ENCODE measurements at places on chromosomes 16 and 17. TPM values are rescaled to one million over a fixed set of nuclear protein-coding genes. Genes with fewer than 3 reads are reported as not detected.

TRPV2 gene
- 1.1 TPM for total RNA-seq

TBC1D3G gene
- total RNA-seq, result not detected

KRT31 gene
- total RNA-seq, result not detected

GNGT2 gene
- total RNA-seq, result 0.42 TPM

GRCh38 chr16:69324585-69325253 lies 5.7 kb downstream of the PDF start:
- no peak for DNase-seq

- DNase-seq, result peak; percentile 56
Measured at GRCh38 chr16:8572919-8573724, 17.2 kb downstream of the TMEM114 start.

- DNase-seq, result peak; percentile 41
Measured at GRCh38 chr16:17556276-17557052, 85.7 kb upstream of the XYLT1 start.

DNA sequence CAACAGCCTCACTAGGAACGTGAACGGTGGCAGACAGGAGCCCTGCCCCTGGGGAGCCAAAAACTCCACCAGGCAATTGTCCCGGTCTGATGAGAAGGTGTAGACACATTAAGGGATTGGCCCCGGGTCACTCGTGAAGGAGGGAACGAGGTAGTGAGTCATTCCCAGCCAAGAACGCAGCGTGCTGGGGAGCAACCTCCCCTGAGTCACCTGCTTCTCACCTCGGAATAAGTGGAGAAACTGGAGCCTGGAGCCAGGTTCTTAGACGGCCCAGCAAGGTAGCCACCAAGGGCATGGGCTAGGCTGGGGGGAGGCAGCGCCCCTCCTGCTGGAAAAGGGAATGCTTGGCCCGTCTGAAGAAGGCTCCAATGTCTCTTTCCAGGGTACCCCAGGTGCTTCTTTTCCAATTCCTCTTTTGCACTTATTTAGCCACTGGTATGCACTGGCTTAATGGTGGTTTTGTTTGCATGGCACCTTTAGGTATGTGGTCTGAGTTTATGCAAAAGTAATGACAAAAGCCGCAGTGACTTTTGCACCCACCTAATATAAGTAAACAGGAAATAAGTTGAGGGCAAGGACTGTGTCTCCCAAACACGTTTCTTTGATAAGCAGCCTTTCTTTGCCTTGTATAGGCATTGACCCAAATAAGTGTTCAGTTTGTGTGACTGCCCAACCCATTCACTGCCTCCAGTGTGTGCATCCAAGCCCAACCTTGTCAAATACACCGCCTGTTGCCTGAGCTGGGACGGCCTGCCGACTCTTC lies 1.8 kb upstream of the HELZ start:
- DNase-seq, result peak; percentile 74

- no peak for DNase-seq
Measured at GRCh38 chr16:64174327-64174726, 947.5 kb downstream of the CDH11 start.

- peak; percentile 70 for DNase-seq
Measured at GRCh38 chr16:65121870-65122723, at the start of gene CDH11. Gene CDH11 (minus strand): TSS chr16:65122063. CDS start chr16:65004869, 117,194 bp downstream.

DNA sequence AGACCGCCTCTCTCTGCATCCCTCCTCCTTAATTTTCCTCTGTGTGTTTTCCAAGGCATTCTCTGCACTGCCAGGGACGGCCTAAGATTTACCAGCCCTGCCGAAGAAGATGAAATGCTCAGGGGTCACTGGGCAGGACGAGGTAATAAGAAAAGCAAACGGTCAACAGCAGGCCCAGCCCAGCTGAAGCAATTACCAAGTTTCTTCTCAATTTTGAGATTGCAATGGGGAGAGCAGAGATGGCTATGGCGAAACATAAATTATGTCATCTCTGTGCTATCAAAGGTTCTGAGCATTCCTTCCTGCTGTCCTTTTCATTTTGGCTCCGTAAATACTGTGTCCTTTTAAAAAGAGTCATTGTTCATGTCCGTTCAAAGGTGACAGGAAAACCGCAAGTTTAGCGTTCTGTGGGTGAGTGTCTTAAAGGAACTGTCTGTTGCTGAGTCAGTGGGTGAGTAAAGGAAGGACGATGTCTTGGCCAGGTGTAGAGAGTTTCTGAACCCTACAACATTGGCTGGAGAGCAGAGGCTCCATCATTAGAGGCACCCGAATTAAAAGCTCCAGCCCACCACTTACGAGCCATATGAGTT lies 753.9 kb upstream of the EEF2KMT start:
- no peak for DNase-seq

DNA sequence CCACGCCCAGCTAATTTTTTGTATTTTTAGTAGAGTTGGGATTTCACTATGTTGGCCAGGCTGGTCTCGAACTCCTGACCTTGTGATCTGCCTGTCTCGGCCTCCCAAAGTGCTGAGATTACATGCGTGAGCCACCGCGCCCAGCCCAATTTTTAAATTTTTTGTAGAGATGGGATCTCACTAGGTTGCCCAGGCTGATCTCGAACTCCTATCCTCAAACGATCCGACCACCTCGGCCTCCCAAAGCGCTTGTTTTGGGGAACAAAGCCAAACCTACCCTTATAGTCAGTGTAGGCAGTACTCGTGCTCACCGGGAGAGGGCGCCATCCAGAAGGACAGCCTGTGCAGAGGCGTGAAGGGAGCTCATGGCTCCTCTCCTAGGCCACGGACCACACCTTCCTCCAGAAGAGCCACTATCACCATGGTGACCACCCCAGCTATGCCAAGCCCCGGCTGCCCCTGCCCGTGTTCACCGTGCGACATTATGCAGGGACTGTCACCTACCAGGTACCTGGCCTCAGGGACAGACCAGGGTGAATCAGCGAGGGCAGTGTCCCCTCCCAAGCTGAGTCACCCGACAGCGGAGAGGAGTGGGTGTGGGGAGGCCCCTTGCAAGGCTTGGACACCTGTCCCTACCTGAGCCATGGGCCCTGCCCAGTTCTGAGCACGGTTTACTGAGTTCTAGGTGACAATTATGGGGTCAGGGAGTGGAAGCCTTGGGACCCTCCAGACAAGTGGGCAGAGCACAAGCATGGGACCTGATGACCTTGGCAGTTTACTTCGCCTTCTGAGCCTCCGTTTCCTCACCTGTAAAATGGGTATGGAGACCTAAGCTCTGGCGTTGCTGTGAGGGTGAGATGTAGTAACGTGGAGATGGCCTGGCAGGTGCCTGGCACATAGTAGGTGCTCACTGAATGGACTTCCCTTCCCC lies 13.7 kb downstream of the MYO15B start:
- DNase-seq, result peak; percentile 92

DNA sequence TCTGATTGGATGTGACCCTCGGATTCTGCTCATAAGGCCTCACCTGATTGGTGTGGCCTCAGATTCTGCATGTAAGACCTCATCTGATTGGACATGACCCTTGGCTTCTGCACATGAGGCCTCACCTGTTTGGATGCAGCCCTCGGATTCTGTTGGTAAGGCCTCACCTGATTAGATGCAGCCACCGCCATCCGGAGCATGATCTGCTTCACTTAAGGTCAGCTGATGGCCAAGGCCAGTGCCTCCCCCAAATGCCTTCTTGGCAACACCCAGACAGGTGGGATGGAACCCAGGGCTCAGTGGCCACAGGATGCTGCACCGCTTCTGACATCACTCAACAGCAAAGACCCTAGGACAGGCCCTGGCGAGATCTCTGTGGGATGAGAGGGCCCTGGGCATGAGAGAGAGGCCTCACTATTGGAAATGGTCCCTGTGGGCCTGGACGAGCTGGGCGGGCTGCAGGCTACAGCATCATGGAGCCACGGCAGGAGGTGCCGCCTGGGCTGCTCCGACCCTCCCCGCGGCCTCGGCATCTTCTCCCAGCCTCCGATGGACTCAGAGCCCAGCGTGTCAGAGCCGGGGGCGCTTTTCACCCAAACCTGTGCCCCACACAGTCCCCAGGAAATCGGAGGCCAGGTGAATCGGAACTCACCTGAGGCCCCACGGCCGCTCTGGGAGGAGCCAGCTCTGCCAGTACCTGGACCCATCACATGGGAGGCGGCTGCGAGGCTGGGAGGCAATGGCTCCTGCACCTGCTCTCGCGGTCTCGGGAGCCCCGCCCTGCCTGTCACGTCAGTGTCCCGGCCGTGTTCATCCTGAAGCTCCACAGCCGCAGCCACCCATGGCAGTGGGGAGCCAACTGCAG lies 60.9 kb upstream of the ZNF469 start:
- DNase-seq, result no peak

GRCh38 chr17:34307110-34307509 lies 12.1 kb upstream of the CCL8 start:
- no peak for DNase-seq

DNA sequence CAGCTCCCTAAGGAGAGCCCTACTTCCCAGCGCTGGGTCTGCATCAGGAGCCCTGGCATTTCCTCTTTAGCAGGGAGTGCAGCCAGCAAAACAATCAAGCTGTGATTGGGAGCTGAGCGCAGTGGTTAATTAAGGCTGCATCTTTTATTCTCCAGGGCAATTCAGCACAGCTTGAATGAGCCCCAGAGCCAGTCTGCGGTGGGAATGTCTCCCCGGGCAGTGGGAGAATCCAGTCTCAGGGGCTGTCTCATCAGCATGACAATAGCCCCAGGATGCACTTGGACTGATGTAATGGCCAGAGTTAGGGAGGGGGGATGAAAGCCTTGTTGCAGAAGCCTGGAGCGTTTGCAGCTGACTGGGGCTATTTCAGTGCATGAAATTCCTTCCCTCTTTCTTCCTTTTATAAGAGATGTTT lies 292.6 kb upstream of the SOX9 start:
- DNase-seq, result peak; percentile 97

DNA sequence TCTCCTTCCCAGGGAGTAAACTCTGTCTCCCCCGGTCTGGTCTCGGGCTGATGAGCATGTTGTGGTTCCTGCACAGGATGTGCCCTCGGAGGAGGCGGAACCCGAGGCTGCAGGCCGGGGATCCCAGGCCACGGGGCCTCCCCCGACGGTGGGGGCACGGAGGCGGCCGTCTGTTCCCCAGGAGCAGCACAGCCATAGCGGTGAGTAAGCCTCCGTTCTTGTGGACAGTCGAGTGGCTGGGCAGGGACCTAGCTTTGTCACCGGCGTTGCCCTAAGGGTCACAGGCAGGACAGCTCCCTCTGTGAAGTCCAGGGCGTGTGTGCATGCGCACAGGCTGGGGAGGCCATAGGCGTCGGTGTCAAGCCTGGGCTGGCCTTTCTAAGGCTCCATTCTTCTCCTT lies 3.5 kb downstream of the ZNF213 start:
- no peak for DNase-seq

GRCh38 chr17:82979718-82980117 lies 99.7 kb upstream of the METRNL start:
- no peak for DNase-seq

DNA sequence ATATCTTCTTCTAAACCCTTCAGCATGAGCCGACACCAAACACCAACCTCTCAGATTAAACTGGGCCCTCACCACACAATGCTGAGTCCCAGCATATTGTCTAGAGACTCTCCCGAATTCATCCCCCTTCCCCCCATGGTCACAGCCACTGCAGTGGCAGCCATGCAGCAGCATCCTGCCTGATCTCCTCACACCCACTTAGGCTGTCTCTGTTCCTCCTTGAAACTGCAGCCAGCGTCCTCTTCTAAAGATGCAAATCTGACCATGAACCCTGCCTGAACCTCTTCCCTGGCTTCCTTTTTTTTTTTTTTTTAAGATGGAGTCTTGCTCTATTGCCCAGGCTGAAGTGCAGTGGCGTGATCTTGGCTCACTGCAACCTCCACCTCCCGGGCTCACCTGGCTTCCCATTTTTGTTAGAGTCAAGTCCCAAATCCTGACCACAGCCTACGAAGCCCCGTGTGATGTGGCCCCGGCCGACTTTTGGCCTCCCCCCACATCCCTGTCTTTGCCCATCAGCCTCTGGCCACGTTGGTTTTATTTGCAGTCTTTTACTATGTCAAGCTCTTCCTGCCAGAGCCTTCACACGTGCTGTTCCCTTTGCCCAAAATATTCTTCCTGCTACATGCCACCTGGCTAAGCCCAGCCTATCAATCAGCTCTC lies 2.8 kb downstream of the FA2H start:
- DNase-seq, result no peak

- DNase-seq, result no peak
Measured at GRCh38 chr17:78214706-78215061, 631 bp downstream of the BIRC5 start.

GRCh38 chr17:82157046-82158035 lies 55.3 kb downstream of the CCDC57 start:
- DNase-seq, result no peak

- no peak for DNase-seq
Measured at GRCh38 chr17:22286337-22287041, 594.2 kb downstream of the KCNJ18 start.

All from H9 (cell line).